Stimulated activated CD4-positive, alpha-beta T cell treated with anti-CD3 and anti-CD28 coated beads, Interleukin-4, amount 100 ng/mL, for 48 hours (primary cell): ENCODE measurements at places on chromosomes 3 and 15.

GRCh38 chr3:187973977-187974870 lies 179.7 kb upstream of the LPP start:
- no peak for DNase-seq

DNA sequence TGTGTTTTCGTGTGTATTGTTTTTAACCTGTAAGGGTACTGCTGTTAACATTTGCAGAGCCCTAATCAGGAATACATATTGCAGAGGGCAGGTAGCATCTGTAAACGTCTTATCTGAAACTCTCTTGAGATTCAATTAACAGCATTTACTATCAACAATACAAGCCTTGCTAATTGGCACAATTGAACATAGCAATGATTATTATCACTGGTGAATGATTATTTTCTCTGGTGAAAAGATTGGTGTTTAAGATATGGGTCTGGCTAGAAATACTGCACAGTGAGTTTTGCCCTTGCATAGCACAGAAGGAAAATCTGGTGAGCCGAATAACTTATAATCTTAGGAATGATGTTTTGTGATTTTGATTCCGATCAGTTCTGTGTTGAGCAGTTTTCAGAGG lies 5.9 kb upstream of the CNTN4 start:
- DNase-seq, result no peak

DNA sequence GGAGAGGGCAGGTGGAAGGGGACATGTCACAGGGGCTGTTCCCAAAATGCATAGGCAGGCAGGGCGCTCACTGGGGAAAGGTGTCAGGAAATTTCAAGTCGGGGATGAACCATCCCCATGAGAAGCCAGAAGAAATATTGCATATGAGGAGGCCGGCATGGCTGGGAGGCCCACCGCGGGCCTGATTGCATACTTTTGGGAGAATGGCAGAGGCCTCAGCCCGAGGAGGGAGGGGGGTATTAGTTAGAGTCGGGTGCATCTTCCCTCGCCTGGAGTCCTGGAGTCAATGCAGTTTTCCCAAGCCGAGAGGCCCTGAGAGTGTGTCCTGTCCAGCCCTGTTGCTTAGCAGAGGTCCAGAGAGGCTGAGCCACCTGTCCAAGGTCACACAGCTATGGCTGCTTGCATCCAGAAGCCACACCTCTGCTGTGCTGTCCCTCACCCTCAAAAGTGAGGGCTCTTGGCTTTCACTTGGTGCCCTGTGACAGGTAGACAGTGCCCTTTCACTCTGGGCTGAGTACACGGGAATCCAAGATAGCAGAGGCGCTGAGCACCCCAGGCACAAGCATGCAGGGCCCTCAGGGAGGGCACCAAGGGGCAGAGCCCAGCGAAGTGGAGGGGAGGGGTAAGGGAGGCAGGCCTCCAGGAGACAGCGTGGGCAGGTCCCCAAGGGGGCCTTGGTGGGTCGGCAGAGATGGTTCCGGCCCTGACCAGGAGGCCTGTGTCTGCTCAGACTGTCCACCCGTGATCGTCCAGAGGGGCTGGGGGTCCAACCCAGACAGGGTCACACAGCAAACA lies 48.5 kb downstream of the GRIP2 start:
- DNase-seq, result no peak

- DNase-seq, result no peak
Observed at GRCh38 chr3:15495461-15496340, 25.8 kb downstream of the COLQ start.

DNA sequence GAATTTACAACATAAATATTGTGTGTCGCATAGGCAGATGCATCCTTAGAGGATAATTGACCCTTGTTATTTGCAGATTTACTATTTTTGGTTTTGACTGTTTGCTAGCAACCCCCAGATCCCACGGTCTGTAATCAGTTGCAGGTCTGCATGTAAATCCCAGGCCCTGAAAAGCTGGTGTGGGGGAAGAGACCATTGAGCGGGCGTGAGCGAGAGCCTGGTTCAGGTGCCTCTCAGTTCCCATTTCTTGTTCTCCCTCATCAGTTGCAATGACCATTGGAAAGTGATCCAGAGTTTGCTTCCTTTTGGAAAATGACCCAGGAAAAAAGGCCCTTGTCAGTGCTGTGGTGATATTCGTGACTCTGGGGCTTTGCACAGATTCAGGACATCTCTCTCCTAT lies 238.9 kb downstream of the UACA start:
- DNase-seq, result no peak

DNA sequence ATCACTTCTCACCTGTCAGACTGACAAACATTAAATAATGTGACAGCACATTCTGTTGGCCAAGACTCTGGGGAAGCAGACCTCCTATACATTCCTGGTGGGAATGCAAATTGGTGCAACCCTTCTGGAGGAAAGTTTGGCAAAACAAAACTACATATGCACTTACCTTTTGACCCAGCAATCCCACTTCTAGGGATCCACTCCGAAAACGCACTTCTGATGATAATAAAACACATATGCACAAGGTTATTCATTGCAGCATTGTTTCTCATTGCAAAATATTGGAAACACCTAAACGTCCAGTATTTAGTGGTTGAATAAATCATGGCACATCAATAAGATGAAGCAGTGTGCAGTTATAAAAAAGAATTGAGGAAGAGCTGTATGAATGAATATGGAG lies 145.5 kb upstream of the ABHD17C start:
- no peak for DNase-seq

GRCh38 chr3:50139308-50139707 lies 15.8 kb upstream of the SEMA3F start:
- no peak for DNase-seq

DNA sequence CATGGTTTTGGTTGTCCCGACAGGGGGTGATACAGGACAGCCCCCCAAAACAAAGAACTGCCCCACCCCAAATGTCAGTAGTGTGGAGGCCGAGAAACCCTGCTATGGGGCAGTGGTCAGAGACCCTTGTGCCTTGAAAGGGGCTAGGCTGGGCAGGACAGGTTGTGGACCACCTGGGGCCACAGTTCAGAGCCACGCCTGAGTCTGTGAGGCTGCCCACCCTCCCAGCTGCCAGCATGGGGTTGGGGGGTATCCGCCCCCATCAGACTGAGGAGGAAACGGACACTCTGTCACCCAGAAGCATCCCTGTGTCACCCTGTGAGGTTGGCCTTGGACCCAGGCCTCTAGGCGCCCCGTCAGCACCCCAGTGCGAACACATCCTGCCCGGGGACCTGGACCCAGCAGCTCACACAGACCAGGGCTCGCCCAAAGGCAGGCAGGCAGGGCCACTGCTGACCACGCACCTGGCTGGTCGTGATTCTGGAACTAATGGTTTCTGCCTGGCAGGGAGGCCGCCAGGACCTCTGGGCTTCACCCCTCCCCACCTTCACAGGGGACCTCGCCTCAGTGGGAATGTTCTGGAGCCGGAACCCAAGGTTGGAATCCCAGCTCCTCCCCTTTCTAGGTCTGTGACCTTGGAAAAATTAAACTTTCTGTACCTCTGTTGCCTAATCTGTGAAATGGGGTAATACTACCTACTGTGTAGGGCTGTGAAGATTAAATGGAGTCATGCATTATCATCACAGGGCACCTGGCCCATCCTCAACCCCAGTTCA lies 1.4 kb downstream of the SLC41A3 start:
- DNase-seq, result no peak

- DNase-seq, result no peak
Observed at GRCh38 chr3:67382536-67382935, 271.9 kb downstream of the SUCLG2 start.

- peak; percentile 61 for DNase-seq
Observed at GRCh38 chr15:90143166-90143655, 40.9 kb upstream of the IDH2 start.

GRCh38 chr3:154034797-154035330 lies 86.3 kb upstream of the ARHGEF26 start:
- DNase-seq, result no peak

DNA sequence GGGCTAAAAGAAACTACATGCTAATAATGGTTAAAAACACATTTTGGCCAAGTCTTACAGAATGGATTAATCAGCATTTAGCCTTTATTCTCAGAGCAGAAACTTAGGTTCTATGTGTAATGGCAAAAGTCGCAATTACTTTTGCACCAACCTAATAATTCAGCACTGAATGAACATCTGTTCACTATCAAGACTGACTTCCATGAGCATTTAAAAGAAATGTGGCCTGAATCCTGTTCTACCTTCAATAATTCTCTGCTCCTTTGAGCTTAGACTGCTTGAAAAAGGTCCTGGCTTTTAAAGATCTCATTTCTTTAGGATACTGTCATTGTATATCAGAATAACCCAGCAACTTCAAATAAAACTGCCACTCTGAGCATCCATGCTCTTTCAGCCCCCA lies 145.9 kb downstream of the PDZRN3 start:
- no peak for DNase-seq

DNA sequence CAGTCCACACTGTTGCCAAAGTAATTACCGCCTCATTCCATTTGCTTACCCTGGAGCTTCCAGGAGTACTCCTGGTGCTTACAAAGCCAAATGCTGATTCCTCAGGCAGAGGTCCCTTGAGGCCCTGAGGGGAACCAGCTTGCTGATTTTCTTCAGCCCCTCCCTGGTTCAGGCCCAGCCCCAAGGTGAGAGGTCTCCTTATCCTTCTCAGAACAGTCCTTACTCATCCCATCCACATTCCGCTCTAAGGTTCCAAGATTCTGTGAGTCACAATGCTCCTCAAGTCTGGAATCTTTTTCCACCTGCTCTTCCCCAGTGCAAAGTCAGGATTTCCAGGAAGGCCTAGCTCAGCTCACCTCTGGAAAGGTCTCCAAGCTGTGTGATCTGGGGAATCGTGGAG lies 1.8 kb upstream of the ATP10A start:
- DNase-seq, result no peak

DNA sequence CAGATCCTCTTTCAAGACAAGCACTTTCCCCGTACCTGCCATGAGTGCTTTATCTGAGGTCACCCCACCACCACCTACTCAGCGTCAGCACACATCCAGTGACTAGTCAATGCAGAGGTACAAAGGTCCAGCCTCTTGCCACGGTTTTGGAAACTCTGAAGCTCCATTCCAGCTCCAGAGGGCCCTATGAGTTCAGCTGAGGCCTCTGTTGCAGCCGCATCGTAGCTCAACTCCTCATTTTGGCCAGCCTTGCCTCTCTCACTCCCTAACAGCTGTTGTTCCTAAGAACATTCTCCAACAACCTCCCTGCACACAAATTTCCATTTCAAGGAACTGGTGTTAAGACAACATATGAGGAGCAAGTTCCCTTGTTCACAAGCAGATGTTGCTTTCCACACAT lies 405.1 kb upstream of the PROK2 start:
- no peak for DNase-seq

- DNase-seq, result no peak
Observed at GRCh38 chr3:125200731-125201139, 11.8 kb downstream of the SLC12A8 start.

GRCh38 chr15:49865925-49866757 lies 245.3 kb downstream of the DTWD1 start:
- no peak for DNase-seq

GRCh38 chr3:54928046-54928770 lies at the start of gene LRTM1:
Gene LRTM1, minus strand, starts transcription at chr3:54928059. Its CDS starts 148 bp downstream, at chr3:54927911.
- no peak for DNase-seq

DNA sequence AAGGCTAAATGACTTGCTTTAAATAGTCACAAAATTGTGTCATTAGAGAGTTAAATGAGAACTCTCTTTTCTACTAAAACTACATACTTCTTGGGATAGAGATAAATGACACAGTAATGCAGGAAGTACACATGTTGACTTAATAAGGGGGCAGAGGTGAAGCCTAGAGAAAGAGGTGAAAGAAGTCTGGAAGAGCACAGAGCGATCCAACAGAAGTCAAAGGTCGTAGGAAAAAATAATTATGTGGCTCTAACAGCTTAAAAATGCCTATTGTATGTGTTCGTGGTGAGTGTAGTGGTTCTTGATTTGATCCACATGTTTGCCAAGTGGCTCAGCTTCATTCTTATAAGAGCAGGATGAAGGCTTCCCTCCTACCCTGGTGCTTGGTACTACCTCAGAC lies 61.7 kb downstream of the TMEM212 start:
- DNase-seq, result no peak

GRCh38 chr3:39249453-39250115 lies 30.3 kb downstream of the CX3CR1 start:
- no peak for DNase-seq

DNA sequence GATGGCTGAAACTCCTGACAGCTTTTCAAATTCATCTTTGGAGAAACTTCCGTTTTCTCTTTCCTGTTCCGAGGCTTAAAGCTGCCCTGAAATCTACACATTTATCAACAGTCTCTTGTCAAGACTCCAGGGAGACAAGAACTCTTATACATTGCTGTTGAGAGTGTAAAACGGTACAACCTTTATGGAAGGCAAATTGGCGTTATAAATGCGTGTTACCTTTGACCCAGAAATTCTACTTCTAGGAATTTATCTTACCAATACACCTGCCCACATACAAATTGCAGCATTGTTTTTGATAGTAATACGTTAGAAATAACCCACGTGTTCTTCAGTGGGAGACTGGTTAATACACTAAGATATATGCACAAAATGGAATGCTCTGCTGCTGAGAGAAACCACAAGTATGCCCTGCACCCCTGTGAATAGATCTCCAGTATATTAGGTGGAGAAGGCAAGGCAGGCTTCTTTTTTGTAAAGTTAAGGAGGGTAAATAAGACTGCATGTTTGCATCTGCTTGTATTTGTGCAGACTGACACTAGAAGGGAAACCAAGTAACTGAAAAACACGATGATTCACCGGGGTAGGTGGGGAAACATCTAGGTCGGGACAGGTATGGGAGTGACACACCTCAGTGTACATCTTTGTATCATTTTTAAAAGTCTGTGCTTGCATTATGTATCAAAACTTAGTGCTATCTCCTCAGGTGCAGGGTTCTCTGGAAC lies 97.5 kb downstream of the IGF1R start:
- no peak for DNase-seq

GRCh38 chr15:88061452-88061851 lies 195.1 kb downstream of the NTRK3 start:
- DNase-seq, result no peak

- no peak for DNase-seq
Observed at GRCh38 chr3:107861904-107862303, 228.9 kb downstream of the CD47 start.

DNA sequence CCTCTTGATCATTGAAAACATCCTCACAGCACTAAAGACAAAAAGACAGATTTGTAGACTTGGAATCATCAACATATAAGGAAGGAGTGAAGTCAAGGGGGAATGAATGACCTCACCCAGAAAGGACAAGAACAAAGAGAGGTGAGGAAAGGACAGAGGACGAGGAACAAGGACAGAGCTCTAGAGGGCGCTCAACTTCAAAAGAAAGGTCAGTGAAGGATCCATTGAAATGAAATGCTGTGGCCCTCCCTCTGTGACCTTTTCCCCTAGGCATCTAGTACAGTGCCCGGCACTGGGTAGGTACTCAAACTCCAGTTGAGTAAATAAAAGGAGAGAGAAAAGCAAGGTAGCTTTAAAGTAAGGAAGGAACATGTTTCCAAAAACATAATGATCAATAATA lies 2.6 kb downstream of the ATP8B4 start:
- DNase-seq, result no peak

DNA sequence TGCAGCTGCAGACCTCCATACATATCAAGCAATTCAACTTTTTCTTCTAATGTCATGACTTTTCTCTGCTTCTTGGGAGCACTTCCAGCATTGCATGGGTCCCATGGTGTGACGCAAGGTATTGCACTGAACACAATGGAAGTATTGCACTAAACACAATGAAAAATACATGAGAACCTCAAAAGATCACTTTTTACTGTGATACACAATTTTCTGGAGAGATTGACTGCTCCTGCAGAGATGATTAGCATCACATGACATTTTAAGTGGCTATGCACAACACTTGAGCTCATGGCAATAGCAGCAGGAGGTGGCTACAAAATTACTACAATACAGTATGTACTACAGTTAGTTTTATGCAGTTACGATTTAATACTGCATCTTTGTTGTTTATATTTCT lies 113.5 kb upstream of the BHLHE40 start:
- DNase-seq, result no peak
